CD4-positive, alpha-beta T cell treated with Interleukin-6 at 100 ng/mL for 8 hours (primary cell): ENCODE measurements at places on chromosomes 16 and 17.

DNA sequence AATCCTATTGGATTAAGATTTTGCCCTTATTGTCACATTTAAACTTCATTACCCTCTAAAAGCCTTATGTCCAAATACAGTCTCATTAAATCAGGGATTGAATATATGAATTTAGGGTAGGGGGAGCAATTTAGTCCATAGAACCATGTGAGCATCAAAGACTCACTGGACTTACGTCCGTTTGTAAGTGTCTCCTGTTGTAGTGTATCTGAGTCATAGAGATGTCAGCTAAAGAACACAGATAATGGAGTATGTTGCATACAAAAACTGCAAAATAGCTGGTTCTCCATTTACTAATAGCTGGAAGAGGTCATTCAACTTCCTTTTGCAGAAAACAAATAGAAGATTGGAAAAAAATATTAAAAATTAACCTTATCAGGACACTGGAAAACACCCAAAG, 599.1 kb upstream of the SOX9 start:
- DNase-seq = no peak

DNA sequence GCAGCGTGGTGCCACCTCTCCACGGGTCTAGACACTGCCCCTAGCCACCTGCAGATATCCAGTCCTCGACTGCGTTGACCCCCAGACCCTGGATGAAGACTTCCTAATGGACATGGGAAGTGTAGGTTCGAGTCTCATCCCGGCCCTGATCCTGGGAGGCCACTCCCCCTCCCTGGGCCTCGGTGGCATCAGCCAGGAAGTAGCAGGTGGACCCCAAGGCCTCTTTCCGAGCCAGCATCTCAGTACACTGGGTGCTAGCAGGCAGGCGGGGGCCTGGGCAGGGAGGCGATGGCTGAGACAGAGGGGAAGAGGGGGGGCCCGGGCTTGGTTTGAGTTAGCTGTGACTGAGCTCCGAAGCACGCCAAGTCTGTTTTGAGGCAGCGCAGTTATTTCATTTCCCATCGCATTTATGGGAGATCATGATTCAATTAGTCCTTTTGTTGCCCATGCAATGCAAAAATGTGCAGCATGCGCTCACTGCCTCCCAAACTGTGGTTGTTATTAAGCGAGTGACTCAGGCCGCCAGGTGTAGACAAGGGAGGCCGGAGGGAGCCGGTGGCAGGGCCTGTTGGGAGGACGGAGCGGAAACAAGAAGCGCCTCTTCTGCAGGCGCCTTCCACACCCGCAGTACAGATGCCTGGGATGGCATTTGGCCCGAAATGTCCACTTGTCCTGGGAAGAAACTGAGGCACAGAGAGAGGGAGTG, 25.3 kb upstream of the ZNF469 start:
- DNase-seq = no peak

- no peak for DNase-seq
Measured at GRCh38 chr16:4266372-4266771, 6.5 kb downstream of the TFAP4 start.

- no peak for DNase-seq
Measured at GRCh38 chr17:20236578-20237227, 227.5 kb downstream of the SPECC1 start.

DNA sequence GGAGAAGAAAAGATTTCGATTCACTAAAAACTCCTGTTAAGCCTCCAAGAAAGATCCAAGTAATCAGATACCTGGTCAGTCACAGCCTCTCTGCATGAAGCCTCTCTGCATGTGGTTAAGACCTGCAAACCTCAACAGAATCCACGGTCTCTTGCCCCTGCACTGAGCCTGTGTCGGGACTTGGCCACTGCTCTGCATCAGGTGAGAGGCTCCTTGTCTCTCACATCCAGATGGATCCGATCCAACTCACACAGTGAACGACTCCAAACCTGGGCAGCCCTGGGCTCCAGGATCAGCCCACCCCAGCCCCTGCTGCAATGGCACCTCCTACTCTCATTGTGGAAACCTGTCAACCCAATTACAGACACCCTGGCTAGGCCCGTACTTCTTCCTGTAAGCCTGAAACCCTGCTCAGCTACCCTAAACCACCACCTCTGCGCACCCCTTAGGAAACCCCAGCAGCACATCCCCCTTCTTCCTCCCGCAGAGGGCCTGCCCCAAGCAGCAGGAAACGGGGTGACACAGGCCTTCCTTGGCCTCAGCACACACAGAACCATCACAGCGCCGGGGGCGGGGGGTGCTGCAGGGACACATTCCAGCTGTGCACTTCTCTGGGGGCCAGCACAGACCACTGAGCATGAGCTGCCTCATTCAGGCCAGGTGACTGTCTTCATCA, 129.5 kb downstream of the ANKRD11 start:
- DNase-seq = peak; percentile 84

- no peak for DNase-seq
Measured at GRCh38 chr16:53369921-53370320, 64.3 kb upstream of the RBL2 start.

DNA sequence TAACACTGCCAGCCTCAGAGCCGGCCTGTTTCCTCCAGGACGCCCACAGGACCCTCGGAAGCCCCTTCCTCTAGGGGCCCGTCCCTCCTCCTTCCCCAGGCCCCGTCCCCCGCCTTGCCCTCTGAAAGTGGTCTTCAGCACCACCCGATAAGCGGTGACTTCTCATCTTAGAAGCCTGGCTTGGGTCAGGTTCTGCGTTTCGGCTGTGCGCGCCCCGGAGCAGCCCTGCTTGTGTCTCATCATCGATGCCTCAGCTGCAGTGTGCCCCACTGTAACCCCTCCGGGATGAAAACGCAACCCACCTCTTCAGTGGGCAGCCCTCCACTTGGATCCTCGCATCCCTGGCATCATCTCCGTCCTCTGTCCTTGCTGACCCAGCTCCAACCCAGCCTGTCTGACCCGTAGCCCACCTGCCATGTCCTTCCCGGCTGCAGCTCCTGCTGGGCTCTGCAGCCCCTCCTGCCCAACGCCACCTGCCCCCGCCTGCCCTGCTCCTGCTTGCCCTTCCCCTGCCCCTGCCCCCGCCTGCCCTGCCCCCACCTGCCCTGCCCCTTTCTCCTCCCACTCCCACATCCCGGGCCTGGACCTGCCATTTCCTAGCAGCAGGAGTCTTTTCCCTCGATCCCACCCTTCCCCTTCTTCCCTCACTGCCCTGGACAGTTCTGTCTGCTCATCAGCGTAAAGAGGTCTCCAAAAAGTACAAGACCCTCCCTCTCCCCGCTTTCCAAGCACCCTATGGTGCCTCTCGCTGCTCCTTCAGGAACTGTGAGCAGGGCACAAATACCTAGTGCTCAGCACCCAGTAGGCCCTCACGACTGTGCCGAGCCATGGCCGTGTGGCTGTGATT, 112.5 kb upstream of the CHMP6 start:
- no peak for DNase-seq

GRCh38 chr17:37106049-37106448, 157.3 kb downstream of the AATF start:
- DNase-seq = no peak

DNA sequence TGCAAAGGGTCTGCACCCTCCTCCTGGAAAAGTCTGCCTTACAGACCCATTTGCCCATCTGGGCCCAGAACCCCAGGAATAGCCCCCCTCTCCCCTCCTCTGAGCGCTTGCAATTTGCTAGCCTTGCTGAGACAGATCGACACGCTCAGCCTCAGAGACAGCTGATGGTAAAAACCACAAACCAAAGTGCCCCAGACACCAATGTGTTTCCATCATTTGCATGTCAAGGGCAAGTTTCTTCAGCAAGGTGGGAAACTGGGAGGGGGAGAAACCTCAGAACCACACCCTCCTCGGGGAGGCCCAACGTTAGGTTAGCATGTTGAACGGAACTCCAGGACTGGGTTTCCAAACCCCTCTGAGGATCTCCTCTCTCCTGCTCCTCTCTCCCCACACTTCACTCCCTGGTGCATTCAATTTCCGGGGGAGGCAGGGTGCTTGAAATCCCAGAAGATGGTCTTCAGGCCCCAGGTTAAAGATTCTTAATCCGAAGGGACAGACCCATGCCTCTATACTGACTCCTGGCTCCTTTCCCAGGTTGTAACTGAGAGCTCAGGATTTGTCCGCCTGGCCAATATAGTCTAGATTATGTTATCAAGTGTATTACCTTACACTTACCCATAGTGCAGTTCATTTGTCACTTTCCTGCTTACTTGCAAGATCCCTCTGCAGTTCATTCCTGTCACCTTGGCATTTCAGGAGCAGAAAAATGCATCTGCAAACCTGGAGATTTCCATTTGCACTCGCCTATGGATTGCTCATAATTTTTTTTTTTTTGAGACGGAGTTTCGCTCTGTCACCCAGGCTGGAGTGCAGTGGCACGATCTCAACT, 1.3 kb upstream of the CUEDC1 start:
- peak; percentile 33 for DNase-seq

- peak; percentile 55 for DNase-seq
Measured at GRCh38 chr17:32341141-32341856, 674 bp downstream of the C17orf75 start.

DNA sequence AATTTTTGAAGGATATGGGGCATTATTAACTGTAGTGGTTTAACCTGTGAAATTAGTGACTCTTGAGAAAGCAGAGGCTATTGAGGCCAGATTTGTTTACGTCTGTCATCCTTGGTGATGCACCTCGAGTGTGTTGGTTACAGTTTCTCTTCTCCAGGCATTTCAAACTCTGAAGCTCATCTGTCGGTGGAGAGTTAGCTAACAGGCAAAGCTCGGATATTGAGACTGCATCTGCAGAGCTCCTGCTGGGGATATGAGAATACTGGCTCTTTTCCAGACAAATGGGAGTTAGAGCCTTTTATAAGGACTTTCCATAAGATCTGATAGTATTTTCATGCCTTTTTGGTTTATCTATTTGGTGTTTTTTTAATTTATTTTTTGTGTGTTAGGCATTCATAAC, 6.7 kb downstream of the CLEC16A start:
- DNase-seq = no peak

GRCh38 chr16:12637002-12637401, 166.7 kb downstream of the CPPED1 start:
- no peak for DNase-seq

- peak; percentile 89 for DNase-seq
Measured at GRCh38 chr16:30458561-30459394, 13.1 kb upstream of the SEPHS2 start.

DNA sequence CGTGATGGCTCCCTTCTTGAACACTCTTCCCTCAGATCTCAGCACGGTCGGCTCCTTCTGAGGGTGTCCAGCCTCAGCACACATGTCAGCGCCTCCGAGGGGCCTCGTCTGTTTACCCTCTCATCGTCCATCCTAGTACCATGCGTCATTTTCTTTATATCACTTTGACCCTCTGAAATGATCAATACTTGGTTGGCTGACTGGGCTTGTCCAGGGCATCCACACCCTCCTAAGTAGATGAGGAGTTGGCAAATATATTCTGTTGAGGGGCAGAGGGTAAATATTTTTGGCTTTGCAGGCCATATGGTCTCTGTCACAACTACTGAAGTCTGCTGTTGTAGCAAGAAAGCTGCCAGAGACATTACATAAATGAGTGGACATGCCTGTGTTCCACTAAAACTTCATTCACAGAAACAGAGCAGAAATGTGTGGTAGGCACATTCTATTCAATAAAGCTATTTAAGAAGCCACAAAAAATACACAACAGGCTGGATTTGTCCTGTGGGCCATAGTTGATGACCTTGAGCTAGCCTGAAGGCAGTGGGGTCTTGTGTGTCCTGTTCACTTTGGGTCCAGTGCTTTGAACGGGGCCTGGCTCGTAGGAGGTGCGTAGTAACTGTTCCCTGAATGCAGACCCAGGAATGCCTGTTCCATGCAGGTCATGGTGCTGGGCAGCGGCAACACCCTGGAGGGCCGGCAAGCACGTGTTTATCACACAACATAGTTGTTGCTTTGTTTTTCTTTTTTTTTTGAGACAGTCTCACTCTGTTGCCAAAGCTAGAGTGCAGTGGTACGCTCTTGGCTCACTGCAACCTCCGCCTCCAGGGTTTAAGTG, 185.8 kb downstream of the SNX29 start:
- no peak for DNase-seq

DNA sequence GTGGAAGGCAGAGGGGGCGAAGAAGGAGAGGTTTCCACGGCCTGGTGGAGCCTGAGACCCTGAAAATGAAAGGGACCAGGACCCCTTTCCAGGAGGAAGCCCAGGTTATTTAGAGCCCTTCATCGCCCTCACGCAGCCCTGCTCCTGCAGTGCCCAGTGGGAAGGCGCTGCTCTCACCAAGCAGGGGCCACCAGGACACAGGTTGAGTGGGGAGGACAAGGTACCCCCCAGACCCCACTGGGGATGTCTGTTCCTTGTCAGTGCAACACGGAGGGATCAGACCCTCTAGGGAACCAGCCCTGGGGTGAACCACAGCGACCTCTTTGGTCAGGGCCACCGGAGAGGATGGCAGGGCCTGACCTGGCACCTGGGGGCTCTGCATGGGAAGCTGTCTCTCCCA, 163.9 kb downstream of the C16orf95 start:
- no peak for DNase-seq

DNA sequence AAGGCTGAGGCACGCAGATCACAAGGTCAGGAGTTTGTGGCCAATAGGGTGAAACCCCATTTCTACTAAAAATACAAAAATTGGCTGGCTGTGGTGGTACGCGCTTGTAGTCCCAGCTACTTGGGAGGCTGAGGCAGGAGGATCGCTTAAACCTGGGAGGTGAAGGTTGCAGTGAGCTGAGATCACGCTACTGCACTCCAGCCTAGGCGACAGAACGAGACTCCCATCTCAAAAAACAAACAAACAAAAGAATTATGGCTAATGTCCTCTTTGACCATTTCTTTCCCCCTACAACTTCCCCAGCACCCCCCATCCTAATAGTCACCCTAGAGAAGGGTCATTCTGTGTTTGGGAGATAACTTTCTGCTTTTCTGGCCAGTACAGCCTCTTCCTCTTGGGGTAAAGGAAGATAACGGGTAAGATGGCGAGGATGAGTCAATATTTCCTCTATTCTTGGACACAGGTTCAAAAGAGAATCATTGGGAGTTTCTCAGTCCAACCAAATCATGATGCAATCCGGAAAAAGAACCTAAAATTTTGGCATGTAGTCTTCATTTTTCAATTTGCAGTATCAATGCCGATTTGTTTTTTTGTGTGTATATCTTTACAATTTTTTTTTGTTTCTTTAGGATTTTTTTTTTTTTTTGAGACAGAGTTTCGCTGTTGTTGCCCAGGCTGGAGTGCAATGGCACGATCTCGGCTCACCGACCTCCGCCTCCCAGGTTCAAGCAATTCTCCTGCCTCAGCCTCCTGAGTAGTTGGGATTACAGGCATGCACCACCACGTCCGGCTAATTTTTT, 107.6 kb upstream of the MED13 start:
- no peak for DNase-seq

GRCh38 chr16:15972046-15972868, 22.8 kb downstream of the ABCC1 start:
- no peak for DNase-seq
